Transverse colon (tissue), 4 donors: ENCODE measurements at places on chromosomes 12 and 14. TPM values are rescaled to one million over a fixed set of nuclear protein-coding genes. Genes with fewer than 3 reads are reported as not detected.

DNA sequence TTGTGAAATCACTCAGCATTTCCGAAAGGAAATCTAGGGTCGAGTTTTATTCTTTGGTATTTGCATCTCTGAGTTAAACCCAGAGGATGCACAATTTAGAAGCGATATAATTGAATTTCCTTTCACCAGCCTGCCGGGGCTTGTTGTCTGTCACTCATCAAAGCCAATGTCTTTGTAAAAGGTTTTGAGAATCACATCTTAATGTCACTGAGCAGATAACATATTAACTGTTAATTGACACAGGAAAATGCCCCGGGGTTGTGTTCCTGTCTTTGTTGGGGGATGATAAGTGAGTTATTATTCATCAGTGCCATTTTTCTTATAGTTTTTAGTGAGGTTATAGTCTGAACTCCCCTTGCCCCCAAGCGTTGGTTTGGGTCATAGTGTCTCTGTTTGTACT is 73.4 kb downstream of the DUSP6 start:
- DNase-seq: no peak

DNA sequence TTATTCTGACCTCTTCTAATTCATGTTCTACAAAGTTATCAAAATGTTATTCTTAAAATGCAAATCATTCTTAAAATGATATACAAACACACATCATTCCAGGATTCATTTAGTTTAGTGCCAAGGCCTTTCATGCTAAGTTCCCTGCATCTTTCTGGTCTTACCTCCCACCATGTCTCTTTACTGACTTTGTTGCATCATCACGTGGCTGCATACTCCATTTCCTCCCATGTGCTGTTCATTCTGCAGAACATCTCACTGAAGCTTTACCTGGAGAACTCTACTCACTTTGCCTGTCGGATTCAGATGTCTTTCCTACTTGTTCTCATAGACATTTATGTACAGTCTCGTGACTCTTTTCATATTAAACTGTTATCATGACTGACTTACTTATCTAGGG is 278.1 kb downstream of the RAD51B start:
- DNase-seq: no peak

DNA sequence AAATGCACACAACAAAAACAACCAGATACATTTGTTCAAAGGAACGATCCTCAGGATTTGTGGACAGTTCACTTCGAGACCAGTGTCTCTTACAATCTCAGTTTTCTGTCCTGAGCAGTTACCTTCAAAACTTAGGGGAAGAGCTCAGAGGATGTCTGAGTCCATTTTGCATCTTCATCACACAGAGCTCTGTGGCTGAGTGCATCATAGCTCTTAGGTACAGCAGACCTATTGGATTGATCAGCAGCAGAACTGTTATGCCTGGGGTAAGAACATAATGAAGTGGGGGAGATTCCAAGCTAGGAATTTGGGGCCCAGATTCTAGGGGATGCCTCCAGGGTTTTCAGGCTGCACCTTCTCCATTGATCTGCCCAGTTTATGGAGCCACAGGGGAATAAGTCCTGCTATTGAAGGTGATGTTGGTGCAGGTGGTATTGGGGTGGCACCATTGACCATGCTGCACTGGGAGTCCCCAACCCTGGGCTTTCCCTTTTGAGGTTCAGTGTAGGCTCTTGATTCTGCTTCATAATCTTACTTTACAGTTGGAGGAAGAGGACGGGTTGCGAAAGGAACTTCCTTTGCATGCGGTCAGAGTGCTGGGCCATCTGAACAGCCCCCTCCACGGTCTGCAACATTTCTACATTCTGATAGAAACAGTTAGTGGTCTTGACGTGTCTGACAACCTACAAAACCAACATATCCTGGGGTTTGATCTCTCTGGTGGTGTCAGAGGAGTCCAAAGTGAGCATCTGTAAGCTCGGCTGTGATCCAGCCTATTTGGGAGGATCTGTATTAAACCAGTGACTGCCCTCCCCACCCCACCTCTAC is 112.8 kb downstream of the CHST11 start:
- peak; percentile 59 for DNase-seq

- no peak for DNase-seq
Observed at GRCh38 chr12:3005736-3006135, 46.5 kb downstream of the TEAD4 start.

GRCh38 chr14:103333754-103334643 is at the start of gene EIF5:
TSS of gene EIF5 (plus strand) at chr14:103334237. CDS start at chr14:103335861, 1,624 bp downstream.
- peak; percentile 99 for DNase-seq

DNA sequence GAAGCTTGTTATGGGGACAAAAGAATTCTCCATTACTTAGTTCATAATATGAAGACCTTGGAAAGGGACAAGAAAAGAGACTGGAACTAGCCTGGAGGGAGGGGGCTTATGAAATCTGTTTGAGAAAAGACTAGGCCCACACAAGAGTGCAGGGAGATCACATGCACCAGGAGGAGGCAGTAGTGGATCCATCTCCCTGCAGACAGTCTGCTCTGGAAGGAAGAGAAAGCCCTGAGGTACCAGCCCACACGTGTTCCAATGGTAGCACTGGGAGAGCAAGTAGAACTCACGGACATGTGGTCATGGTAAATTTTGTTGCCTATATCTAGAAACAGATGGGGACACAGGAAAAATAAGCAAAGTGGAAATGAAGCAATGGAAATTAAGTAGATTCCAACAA is 445.4 kb downstream of the SOX5 start:
- no peak for DNase-seq

DNA sequence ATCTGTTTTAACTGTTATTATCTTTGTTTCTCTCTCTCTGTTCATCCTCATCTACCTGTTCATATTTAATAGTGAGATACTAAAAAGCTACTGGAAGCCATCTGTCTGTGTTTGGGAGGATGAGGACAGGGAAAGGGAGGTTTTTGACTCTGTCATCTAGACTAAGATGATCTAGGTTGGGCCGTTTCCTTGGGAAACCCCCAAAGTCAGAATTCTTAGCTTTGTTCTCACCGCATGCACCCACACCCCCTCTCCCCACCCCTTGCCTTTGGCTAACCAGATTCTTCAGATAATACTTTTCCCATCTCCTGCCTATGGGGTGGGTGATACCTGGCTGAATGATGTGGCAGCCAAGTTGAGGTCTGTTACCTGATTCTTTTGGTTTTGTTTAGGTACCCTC is 73.0 kb downstream of the PRICKLE1 start:
- DNase-seq: no peak

DNA sequence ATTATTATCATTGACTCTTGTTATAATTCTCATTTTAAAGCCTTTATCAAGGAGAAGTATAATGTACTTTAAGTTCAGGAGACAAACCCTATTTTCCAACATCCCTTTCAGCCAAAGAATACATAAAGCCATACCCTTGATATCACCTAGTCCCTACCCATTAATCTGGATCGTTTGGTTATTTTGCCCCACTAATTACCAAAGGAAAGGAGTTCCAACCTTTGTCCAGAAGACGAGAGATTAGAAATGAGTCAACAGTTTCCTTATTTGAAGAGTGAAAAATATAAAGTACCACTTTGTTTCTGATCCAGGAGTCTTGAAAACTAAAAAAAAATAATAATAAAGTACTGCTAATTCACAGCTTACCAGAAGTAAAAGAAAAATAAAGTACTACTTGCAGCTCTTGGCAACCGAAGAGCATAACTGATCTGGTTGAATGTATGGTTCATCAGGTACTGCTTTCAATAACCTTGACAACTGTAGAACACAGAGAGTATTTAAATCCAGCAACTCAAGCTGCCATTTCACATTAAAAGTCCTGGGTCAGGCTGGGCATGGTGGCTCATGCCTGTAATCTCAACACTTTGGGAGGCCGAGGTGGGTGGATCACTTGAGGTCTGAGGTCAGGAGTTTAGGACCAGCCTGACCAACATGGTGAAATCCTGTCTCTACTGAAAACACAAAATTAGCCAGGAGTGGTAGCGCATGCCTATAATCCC is 33.7 kb downstream of the LIMA1 start:
- DNase-seq: no peak

DNA sequence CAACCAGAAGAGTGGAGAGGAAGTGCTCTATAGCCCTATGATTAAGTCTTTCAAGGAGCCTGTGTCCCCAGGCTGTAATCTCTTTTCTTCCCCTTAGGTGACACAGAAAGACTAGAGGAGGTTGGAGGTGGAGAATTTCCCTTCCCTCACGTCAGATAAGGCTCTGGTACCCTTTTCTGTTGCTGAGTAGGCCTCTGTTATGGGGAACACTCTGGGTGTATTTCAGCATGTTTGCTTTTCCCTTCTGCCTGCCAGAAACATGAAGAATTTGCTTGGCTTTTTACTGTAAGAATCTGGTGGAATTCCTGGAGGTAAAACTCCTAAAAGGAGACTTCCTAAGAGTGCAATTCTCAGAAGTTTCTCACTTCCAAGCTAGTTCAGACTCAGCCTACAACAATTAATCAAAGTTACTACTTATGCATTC is 58.3 kb downstream of the SIX1 start:
- no peak for DNase-seq

- no peak for DNase-seq
Observed at GRCh38 chr12:121713793-121714192, 1.2 kb downstream of the TMEM120B start.

DNA sequence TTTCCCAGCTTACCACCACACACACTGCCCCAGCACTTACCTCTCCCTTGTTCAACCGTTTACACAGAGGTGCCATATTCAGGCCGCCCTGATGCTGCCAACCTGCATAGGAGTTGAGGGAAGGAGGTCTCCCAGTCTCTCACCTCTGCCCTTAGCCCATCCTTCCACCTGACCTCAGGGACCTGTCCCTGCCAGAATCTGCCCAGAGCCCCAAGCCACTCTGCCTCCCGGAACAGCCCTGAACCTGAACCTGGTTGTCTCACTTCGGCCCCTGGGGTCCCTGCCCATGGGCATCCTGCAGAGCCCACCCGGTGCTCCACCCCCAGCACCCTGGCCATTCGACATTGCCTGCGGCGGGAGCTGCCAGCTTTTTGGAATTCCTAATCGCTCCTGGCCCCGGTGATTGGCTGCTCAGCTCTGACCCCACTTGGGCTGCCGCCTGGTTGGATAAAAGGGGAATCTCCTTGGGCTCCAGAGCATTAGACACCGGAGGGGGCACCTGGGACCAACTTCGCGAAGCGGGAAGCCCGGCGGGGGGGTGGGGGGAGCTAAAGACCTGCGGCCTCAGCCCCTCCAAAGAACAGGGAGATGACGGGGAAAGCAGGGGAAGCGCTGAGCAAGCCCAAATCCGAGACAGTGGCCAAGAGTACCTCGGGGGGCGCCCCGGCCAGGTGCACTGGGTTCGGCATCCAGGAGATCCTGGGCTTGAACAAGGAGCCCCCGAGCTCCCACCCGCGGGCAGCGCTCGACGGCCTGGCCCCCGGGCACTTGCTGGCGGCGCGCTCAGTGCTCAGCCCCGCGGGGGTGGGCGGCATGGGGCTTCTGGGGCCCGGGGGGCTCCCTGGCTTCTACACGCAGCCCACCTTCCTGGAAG is at the start of gene VSX2:
VSX2 (plus strand) TSS at position 476 of the 874 bp plus-strand sequence; CDS start at position 589, 113 bp downstream.
- no peak for DNase-seq

GRCh38 chr14:89258728-89259273 is 158.2 kb downstream of the FOXN3 start:
- DNase-seq: no peak

DNA sequence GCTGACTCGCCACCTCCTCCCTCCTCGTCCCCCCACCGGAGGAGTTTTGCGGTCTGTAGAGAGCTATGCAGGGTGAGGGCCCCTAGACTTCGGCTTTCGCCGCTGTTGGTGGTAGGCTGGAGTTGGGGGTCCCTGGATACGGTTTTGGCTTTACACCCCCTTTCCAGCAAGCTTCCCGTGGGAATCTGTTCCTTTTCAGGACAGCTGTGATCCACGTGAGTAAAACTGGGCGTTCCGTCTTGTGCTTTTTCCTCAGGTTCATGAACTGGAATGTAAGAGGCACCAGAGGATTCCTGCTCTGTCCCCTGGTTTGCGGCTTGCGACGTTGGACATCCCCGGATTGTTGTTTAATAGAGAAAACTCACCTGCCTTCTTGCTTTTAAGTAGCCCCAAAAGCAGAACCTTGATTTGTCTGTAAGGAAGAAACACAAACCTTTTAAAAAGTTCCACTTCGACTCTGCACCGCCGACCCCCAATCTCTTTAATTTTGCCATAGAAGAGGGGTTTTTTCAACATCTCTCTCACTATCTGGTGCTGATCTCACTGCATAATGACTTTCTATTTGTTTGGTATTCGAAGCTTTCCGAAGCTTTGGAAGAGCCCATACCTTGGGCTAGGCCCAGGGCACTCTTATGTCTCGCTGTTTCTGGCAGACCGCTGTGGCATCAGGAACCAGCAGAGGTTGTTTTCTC is 490 bp downstream of the PRORP start:
- no peak for DNase-seq

GRCh38 chr12:40312982-40313576 is 88.3 kb downstream of the LRRK2 start:
- DNase-seq: no peak

DNA sequence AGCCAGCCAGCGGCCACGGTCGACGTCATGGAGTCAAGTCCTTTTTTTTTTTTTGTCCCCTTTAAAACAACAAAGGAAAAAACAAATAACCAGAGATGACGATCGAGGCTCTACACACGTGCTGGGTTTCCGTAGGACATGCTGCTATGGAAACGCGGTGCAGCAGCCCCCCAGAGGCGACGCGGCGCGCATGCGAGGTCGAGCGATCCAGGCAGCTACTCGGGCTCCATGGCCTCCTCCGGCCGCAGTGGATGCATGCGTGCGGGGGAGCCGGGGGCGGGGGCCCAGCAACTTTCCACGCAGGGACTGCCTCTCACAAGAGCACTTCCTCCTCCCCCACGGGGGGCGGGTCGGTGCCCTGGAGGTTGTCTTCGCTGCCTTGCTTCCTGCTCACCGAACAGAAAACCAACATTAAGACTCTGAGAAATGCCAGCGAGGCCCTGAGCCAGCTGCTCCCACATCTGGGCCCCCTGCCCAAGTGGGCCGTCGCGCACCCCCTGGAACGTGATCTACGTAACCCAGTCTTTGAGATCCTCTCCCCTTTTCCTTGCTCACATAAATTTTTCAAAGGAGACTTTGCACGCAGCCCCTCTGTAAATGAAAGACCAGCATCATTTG is 30.7 kb downstream of the P2RX4 start:
- DNase-seq: peak; percentile 75

DNA sequence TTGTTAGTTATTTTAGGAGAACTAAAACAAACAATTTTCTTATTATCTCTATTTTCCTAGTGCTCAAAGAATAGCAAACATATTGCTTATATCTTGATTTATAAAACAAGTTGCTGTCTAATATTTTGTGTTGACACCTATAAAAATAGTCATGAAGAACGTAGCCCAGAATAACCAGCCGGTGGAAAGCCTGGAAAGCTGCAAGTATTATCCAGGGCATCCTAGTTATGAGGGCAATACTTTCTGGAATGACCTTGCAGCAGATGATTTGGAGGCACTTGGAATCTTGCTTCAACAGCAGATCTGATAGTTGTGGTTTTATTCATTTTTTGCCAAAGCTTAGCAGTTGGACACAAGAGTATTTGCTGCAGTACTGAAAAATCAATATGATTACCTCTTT is 948.7 kb downstream of the LRFN5 start:
- DNase-seq: no peak

- DNase-seq: no peak
Observed at GRCh38 chr12:48165089-48165981, 8.0 kb upstream of the ASB8 start.

- no peak for DNase-seq
Observed at GRCh38 chr14:61438036-61438435, 116.7 kb downstream of the PRKCH start.

The KERA gene
- total RNA-seq: not detected

The IL26 gene
- not detected for total RNA-seq

The LRRIQ1 gene
- not detected for total RNA-seq

The SMIM41 gene
- total RNA-seq: 0.64 TPM

The TMEM121 gene
- total RNA-seq: 0.96 TPM

The CLEC9A gene
- total RNA-seq: 0.48 TPM

The RHEBL1 gene
- total RNA-seq: not detected

The MYO1H gene
- not detected for total RNA-seq

The TXNRD1 gene
- 72.9 TPM for total RNA-seq

The CS gene
- total RNA-seq: 297 TPM

The CLEC14A gene
- not detected for total RNA-seq

The RAB2B gene
- 7.6 TPM for total RNA-seq
